ENCODE measurements at places on chromosomes 1 and 21.

GRCh38 chr1:224082146-224082545, 31.8 kb upstream of the FBXO28 start:
- DNase-seq: no peak

DNA sequence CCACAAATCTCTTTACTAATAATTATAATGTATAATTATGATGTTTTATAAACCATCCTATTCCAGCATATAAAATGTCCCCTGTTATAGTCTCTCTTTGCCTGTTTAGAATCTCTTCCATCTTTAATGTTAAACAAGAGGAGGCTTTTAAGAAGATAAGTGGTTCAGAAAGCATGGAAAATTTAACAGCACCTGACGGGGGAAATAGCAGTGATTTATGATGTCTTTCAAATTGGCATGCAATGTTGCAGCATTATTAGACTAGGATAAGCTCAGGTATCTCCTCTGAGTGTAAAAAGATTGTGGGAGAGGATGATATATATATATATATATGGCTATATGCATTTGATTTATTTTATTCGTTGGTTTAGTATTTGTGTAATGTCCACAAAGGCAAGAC, 24.4 kb downstream of the GIPC2 start:
- no peak for DNase-seq

DNA sequence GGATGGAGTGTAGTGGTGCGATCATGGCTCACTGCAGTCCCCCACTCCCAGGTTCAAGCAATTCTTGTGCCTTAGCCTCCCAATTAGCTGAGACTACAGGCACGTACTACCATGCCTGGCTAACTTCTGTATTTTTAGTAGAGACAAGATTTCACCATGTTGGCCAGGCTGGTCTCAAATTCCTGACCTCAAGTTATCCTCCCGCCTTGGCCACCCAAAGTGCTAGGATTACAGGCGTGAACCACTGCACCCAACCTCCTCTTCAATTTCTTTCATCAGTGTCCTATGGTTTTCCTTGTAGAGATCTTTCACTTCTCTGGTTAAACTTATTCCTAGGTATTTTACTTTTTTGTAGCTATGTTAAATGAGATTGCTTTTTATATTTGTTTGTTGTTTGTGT, 10.7 kb upstream of the MAST2 start:
- DNase-seq: no peak

DNA sequence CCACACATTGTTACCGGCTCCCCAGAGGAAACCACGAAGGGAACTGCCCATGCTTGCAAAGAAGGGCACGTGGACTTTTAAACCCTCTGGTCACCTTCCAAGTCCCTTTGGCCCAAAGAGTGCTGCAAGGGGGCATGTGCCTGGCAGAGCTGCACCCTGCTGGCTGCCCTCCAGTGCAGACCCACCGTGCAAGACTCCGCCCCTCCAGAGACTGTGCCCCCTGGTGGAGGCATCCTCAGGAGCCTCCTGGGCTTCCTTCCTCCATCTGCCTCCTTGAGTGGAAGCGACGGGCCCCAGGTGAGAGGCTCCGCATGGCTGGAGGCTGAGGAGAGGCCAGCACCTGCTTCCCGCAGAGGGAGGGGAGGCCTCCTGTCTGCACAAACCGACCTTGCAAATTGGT, 100.6 kb downstream of the CRYAA start:
- DNase-seq: peak; percentile 31

DNA sequence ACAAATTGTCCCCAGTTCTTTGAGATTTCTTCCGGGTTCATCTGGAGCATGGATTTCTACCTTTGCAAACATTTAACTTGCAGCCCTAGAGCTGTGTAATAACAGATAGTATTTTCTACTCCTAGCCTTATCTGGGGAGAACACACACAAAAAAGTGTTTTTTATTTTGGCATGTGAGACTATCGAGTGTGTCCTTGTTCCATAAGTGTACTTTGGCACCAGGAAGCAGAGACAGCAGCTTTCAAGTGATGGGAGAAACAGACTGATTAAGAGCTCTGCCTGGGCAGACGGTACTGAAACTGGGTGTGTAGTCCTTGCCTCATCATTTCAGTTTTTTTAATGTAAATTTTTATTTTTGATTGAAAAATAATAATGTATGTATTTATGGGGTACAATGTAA, 297.4 kb downstream of the ST6GALNAC3 start:
- DNase-seq: no peak

- DNase-seq: peak; percentile 19
Measured at GRCh38 chr1:51192213-51192843, 43.7 kb upstream of the RNF11 start.

DNA sequence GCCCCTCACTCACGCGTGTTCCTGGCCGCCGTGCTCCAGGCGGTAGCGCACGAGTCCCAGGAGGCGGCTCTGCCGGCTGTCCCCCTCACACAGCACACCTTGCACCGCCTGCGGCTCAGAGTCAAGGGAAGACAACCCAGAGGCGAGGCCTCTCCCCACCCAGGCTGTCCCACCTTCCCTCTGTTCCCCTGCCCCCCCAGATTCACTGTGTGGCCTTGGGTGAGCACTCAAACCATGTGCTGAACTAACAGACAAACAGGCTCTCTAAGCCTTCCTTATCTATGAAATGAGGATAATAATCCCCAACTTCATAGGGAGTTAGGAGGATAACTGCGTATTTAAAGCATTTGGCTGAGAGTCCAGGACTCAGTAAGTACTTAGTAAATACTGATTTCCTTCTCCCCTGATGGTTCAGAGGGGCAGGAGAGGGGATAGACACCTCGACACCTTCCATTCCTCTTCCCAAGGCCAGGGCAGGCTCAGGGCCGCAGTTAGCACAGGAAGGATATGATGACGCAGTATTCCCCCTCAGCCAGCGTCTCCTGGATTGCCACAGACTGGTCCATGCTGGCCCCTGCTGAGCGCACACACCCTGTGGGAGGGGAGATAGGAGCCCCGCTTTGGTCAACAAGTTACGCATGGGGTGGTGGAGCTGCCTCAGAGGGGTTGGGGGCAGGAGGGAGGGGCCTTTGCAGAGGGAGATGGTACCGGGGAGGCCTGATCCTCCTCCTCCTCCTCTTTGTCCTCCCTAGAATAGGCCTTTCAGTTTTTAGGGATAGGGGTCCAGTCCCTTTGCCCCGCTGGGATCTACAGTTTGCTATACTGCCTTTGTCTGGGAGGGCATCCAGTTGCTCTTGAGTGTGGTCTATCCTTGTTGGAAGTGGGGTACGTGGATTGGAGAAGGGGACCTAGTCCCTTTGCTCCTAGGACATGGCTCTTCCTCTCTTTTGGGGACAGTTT, 830 bp downstream of the INPP5B start:
- no peak for DNase-seq

DNA sequence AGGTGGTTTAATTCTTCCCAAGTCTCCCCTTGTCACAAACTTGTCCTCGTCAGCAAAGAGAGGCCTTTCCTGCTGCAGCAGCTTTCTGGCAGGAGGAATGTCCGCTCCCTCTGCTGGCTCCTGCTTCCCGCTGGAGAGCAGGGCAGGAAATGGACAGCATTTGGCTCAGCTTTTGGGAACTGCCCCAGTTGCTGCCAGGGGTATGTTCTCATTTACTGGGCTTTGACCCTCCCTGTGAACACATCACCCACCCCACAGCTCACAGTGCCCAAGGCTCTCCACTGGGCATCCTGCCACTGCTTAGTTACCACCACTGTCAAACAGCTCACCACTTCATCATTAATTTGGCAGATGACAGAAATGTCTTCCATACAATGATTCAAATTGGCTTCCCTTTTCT, 75.4 kb downstream of the MRPL37 start:
- no peak for DNase-seq

DNA sequence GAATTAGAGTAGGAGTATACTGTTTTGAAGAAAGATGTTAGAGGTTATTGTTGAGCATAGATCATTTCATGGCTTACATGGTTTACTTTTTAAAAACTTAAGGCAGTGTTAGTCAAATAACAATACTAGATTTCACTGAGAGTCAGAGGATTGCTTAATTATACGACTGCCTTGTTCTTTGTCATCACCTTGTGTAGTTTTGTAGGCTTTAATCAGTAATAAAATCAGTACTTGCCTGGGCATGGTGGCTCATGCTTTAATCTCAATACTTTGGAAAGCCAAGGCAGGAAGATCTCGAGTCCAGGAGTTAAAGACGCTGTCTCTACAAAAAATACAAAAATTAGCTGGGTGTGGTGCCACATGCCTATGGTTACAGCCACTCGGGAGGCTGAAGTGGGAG, 41.3 kb upstream of the GPR52 start:
- no peak for DNase-seq

GRCh38 chr1:1080951-1081310, 6.8 kb upstream of the RNF223 start:
- DNase-seq: no peak

DNA sequence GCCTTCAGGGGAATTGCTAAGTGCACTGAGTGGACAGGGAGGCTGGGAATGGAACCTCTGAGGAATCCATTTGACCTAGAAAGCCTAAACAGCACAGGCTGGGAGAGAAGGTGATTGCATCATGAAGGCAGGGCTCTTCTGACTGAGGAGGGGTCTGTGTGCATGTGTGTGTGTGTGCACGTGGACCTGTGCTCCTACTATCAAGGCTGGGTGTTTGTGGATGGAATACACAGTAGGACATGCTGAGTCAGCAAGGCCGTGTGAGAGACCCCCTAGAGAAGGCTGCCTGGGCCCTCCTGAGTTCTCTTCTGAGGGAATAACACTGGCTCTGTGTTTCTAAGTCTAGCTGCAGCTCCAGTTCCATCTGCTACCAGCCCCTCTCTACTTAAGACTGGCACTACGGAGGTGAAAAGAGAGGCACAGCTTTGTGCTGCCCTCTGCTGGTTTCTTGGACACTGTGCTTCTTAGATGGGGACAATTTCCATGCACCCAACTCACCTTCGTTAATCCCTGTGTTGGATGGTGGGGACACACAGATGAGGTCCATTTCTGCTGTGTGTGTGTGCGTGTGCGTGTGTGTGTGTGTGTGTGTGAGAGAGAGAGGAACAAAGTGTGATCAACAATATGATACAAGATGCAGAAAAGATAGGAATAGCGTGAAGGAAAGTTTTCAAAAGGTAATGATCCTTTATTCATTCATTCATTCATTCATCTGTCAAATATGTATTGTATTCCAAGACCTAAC, 6.2 kb upstream of the EFCAB14 start:
- peak; percentile 45 for DNase-seq

GRCh38 chr1:9807541-9807940, 16.2 kb downstream of the CLSTN1 start:
- no peak for DNase-seq

GRCh38 chr1:149877211-149877946, 22.0 kb upstream of the BOLA1 start:
- no peak for DNase-seq

DNA sequence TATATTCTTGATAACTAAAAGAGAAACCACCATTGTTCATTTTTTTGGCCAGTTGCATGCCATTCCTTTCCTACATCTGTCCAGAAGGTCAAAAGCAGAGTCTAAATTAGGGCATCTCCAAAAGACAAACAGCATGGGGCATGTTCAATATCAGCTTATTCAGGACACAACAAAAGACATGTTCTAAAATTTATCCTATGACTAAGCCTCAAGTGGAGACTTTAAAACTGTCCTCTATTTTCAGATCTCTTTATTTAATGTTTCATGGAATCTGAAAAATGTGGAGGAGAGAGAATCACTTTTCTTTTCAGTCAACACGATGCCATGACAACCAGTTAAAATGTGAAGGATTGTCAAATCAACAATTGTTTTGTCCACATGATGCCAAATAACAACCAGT, 303.4 kb upstream of the PRMT6 start:
- no peak for DNase-seq
